ENCODE measurements at places on chromosomes 4 and X. TPM values are rescaled to one million over a fixed set of nuclear protein-coding genes. Genes with fewer than 3 reads are reported as not detected.

DNA sequence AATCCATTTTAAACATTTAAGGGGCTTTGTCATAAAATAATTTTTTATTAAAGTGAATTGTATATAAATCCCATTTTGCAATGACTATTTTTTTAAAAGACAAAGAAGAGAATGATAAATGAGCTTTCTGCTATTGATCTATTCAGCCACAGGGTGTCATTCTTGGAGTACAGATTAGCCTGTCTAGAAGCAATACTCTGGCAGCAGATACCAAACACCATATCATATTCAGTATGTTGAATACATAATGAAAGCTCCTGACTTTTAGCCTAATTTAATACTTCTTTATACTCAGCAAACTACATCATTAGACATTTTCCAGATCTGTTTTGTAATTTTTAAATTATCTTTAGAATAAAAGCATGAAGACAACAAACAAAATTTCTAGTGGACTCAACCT is 496.3 kb downstream of the PDGFC start:
- no peak overlapping the region for H3K27ac ChIP-seq
- H3K4me3 ChIP-seq = no peak overlapping the region
- no peaks in the 10 kb centered on the region for H3K4me1 ChIP-seq
- DNase-seq = peak; percentile 51
- H3K36me3 ChIP-seq = no peaks in the 10 kb centered on the region

GRCh38 chr4:85741921-85742591 is 267.1 kb downstream of the ARHGAP24 start:
- DNase-seq = no peak
- H3K27ac ChIP-seq = no peak overlapping the region
- no peaks in the 10 kb centered on the region for H3K4me1 ChIP-seq
- no peaks in the 10 kb centered on the region for H3K27me3 ChIP-seq
- H3K4me3 ChIP-seq = no peak overlapping the region

The CPZ gene
- polyA plus RNA-seq = 1.2 TPM

DNA sequence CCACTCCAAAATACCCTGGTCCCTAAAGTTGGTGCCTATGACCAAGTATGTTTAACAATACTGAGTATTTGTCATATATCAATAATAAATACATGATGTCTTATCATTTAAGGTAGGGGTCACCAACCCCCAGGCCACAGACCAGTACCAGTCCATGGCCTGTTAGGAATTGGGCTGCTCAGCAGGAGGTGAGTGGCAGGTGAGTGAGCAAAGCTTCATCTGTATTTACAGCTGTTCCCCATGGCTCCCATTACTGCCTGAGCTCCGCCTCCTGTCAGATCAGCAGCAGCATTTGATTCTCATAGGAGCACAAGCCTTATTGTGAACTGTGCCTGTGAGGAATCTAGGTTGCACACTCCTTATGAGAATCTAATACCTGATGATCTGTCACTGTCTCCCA is 126.2 kb downstream of the HNRNPD start:
- H3K4me1 ChIP-seq = no peaks in the 10 kb centered on the region
- no peaks in the 10 kb centered on the region for H3K27me3 ChIP-seq
- H3K27ac ChIP-seq = no peak overlapping the region
- H3K36me3 ChIP-seq = no peaks in the 10 kb centered on the region
- DNase-seq = no peak
- no peak overlapping the region for H3K4me3 ChIP-seq

The CYLC1 gene
- not detected for polyA plus RNA-seq

The PITX2 gene
- 0.71 TPM for polyA plus RNA-seq

All from kidney (tissue), 22 donors.